ENCODE measurements at places on chromosomes 5 and 9.
A peak's percentile ranks its signal among the peaks of the same experiment; 100 is the strongest.

DNA sequence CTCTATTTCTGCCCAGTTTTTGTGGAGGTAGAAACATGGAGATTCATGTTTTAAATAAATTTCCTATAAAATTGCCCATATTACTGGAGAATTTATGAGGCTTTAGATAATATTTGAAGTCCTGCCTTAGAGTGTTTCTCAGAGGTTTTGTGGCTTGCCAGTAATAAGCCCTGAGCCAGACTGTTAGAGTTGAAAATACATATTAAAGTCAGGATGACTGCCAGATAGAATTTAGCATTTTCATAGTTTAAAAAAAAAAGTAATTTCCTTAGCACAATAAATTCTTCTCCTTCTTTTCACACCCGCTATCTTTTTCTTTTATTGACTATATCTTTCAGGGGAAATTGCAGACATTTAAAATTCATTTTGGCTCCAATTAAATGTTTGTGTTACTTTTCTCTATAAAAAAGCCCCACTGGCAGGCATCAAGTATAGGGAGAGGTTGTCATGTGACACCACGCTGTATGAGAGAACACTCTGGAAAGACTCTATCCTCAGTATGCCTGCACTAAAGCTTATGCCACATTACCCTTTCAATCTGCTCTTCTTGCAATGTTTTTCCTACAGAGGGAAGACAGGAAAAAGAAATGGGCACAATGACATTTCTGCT, 135.2 kb downstream of the MPDZ start:
- no peak for DNase-seq

DNA sequence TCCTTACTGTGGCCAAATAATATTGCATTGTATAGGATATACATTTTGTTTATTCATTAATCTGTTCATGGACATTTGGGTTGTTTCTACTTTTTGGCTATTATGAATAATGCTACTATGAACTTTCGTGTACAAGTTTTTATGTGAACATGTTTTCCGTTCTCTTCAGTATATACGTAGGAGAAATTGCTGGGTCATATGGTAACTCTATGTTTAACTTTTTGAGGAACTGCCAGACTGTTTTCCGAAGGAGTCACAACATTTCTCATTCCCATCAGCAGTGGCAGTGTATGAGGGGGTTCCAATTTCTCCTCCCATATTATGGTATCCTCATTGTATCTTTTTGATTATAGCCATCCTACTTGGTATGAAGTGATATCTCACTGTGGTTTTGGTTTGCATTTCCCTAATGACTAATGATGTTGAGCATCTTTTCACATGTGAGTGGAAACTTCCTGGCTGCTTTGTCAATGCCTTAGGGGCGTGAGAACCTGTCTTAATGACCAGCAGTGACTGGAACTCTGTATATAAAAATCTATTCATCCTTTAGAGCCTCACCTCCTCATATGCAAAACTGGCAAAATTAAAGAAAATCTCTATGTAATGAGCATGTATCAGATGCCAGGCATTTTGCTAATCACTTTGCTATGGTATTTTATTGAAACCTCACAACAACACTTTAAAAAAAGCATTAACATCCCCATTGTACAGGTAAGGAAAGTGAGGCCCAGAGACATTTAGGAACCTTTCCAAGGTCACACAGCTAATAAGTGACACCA, 47.8 kb upstream of the TGFBR1 start:
- DNase-seq = peak; percentile 10

- no peak for DNase-seq
Measured at GRCh38 chr9:124839612-124840299, 13.5 kb upstream of the WDR38 start.

DNA sequence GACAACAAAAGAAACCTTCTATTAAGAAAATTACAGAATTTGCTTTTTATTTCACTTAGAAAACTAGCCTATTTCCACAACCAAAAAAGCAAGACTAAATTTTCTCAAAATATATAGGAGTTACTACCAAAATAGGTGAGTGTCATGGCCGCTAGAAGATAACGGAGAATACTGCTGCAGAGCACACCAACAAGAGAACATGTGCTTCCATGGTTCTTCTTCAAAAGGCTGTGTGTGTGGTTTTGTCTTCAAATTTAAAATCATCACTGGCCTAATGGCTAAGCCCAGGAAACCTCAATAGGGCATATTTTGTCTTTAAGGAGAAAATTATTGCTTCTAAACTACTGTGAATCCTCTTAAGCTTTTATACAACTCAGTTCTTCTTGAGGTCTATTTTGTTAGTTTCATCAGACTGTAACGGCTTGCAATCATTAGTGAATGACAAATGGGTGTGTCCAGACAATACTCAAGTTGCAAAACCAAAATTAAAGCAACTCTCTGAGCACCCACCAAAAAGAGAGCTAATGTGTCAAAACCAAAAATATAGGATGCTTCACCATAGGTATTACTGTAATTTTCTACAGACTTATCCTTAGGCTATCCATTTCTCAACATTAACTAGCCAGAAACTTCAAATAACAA, 3.3 kb downstream of the SETX start:
- no peak for DNase-seq

DNA sequence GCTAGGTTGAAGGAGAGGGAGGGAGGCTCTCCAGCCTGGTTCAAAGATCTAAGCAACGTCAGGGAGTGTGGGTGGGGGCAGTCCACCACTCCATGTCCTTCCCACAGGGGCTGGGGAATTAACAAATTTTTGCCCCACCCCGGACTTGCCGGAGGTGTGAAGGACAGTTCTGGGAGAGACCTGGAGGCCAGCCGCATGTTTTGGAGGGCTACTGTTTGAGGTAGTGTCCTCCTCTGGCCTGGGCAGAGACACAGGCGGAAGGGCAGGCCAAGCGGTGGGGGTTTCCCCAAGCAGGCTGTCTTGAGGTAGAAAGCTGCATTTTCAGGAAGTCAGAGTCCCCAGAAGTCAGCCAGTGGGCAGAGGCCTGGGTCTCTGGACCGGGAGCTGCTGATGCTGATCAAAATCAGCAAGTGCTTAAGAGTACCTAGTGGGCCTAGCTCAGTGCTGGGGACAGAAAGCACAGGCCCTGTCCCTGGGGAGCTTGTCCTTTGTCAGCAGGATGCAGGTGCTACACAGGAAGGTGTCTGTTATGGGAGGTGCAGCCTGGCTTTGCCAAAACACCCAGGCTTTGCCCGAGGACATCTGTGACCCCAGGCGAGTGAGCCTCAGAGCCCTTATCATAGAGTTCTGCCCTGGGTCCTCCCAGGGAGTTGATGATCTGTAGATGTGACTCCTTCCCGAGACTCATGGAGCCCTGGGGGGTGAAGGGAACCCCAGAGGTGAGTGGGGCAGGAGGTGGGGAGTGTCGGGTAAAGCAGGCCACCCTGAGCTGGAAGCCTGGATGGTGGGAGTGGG, 18.5 kb downstream of the JADE2 start:
- DNase-seq = peak; percentile 45

DNA sequence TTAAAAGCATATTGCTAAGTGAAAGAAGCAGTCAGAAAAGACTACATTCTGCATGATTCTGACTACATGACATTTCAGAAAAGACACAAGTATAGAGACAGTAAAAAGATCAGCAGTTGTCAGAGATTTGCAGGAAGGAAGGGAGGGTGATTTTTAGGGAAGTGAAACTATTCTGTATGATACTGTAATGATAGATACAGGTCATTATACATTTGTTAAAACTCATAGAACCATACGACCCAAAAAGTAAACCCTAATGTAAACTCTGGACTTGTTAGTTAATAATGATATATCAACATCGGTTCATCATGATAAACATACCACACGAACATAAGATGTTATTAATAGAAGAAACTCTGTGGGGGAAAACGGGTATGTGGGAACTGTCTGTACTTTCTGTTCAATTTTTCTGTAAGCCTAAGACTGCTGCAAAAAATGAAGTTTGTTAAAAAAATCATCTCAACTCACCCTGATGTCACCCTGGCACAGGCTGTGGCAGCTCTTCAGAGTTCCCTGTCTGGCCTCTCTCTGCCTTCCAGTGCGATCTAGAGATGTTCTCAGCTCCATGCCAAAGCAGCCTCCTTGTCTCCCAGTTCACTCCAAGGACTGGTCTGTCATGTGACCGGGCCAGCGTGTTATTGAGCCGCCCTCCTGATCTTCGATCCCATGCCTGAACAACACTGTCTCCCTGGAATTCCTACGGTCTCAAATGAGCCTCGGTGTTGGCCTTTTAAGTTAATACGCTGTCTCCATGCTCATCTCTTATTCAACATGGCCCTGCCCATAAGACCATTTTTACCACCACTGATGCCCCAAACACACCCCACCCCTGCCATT, 35.4 kb downstream of the PRLR start:
- DNase-seq = no peak
